Mucosa of descending colon (tissue), 3 donors: ENCODE measurements at places on chromosomes 2 and 18.

- DNase-seq = peak; percentile 40
These were observed 116.1 kb downstream of the NFATC1 start for GRCh38 chr18:79511671-79512301.

DNA sequence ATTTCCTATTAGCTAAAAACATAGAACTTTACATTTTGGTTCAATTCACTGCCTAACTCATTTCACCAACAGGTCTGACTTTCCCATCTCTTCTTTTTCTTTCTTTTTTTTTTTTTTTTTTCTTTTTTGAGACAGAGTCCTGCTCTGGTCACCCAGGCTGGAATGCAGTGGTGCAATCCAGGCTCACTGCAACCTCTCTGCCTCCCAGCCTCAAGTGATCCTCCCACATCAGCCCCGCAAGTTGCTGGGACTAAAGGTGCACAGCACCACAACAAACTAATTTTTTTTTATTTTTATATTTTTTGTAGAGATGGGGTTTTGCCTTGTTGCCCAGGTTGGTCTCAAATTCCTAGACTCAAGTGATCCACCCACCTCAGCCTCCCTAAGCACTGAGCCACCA, 57.8 kb upstream of the HNRNPA3 start:
- no peak for DNase-seq

- DNase-seq = no peak
These were observed 8.0 kb downstream of the ATAD2B start for GRCh38 chr2:23918837-23919489.

DNA sequence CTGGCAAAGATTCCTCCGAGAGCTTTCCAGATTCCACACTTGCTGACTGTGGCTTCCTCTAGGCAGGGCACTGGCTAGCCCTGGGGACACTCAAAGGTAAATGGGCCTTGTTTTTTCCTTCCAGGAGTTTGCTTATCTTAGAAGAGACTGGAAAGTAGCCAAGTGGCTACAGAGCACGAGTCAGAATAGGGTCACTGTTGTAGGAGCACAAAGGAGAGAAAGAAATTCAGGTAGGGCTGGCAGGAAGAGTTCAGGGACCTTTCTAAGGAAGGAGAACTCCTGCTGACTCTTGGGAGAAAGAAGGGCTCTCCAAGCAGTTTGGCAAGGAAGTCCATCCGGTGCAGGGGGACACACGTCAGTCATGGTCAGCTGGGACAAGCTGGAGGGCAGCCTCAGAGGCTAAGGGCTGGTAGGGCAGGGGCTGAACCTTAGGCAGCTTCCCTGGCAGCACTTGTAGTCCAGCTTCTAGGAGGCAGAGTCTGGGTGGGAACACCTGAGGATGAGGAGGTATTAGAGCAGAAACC, 39.5 kb downstream of the NIFK start:
- DNase-seq = no peak

- no peak for DNase-seq
These were observed 21.6 kb downstream of the HPCAL1 start for GRCh38 chr2:10324095-10324832.
